Muscle of arm (tissue), 14 donors: ENCODE measurements at places on chromosomes 16 and 17. TPM values are rescaled to one million over a fixed set of nuclear protein-coding genes. Genes with fewer than 3 reads are reported as not detected.

MYL4 gene
- 1,498 TPM for polyA plus RNA-seq

PAQR4 gene
- polyA plus RNA-seq = 4.8 TPM

DNA sequence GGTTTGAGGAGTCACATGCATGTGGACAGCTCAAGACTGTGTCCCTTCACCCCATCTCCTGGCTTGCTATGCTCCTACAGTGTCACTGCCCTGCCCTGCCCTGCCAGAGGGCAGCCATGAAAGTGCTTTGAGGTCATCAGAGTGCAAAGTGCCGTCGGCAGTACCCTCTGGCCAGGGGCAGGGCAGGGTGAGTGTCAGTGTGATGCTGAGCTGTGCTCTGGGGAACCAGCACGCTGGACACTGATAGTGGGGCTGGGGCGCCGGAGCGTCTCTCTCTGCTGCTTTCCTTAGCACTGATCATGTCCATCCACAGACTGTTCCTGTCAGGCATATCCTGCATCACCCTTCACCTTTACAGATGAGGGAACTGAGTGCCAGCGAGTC is 1.6 kb upstream of the SPATA32 start:
- no peak for DNase-seq

DNA sequence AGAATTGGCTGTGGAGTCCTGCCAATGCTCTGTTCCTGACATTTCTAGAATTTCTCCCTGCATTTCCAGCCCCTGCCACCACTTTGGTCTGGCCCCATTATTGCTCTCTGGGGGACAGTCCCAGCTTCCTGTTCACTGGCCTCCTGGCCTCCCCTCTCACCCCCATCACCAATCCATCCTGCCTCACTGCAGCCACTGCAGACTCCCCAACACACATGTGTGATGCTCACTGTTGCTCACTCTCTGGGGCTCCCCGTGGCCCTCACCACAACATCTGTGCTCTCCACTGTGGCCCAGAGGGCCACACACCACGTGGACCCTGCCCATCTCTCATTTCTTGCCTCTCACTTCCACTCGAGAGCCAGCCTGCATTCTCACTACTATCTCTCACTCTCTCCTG is 64.6 kb downstream of the SREBF1 start:
- DNase-seq = no peak

- no peak for DNase-seq
Measured at GRCh38 chr17:49739641-49740271, 24.2 kb downstream of the FAM117A start.
